ENCODE measurements at places on chromosomes 5 and 9.

GRCh38 chr5:151155775-151156506, 1.6 kb downstream of the ANXA6 start:
- DNase-seq = peak; percentile 23

DNA sequence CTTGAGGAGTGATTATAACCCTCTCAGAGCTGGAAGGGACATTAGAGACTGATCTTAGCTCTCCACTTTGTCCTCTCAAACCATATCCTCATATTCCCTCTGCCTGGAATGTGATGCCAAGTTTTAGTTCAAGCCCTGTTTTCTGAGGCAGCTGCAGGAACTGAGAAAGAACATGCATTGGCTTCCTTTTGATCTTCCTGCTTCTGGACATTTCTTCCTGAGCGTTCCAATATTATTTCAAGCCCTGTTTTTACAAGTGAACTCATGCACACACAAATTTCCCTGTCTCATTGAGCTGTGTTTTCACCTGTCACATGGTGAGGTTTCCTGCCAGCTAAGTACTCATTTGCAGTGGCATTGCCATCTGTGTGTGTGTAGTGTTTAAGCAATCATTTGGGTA, 17.0 kb downstream of the FOCAD start:
- no peak for DNase-seq

- no peak for DNase-seq
These were observed 84.0 kb upstream of the NEURL1B start for GRCh38 chr5:172556971-172557461.

DNA sequence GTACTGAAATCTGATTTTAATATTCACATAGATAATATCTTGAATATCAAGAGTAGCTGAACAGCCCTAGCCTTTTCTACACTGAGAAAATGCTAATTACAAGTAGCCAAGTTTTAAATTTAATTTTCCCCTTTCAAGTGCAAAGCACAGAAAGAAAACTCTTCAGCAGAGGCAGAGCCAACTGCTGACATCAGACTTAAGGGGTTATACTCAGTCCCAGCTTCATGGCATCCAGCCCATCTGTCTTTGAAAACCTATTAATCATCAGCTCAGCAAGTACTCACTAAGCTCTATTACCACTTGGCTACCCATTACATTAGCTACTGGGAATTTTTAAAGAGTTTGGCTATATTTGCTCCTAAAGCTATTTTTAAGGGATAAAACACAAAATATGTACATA, 220.5 kb downstream of the SLC12A2 start:
- no peak for DNase-seq

DNA sequence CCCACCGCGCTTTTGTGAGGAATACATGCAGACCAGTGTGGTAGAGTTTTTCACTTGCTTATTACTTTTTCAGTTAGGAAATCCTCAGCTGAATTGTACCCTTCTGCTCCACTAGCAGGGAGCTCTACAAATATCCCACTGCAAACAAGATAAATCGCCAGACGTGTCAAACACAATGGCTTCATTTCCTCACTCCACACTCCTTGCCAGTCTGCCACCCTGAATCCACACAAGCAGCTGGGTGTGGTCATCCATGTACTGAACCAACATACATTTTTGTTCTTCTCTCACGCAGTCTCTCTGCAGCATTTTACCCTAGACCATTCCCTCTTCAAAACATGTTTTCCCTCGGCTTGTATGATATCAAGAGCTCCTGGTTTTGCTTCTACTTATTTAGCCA, 3.7 kb upstream of the ROR2 start:
- no peak for DNase-seq

- DNase-seq = no peak
These were observed 120.5 kb upstream of the IRX4 start for GRCh38 chr5:2003206-2003605.

DNA sequence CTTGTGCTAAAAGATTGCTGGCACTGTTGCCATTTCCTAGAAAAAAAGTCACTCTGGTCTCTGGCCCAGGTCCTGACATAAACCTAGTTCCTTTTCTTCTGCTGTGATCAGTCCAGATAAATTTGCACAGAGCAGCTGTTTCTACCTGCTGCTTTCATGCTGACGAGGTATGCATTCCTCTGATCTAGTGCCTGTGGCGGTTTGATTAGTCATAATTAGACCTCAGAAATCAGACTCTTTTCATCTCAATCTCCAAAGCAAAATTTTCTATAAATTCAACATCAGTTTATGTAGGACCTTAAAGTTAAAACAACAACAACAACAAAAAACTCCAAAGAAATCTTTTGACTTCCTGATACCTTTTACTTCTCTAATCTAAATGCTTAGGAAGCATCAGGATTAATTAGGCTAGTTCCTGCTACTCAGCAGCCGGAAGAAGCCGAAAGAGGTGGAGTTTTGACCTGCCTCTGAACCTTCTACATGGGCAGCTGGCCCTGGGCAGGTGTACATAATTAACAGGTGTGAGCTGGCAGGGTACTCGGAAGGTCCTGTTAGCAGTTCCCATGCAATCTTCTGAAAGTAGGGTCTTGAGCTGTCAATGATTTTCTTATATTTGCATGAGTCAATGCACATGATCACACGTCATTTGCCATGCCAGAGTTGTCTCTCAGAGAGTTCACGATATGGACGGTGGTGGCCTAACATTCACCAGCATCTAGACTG, 83.3 kb upstream of the CCDC112 start:
- no peak for DNase-seq

GRCh38 chr9:71704796-71705195, 63.5 kb downstream of the CEMIP2 start:
- DNase-seq = no peak

- no peak for DNase-seq
These were observed 101.7 kb downstream of the CDH18 start for GRCh38 chr5:19886123-19886917.

- peak; percentile 90 for DNase-seq
These were observed 2.0 kb upstream of the MAT2B start for GRCh38 chr5:163503106-163504078.

DNA sequence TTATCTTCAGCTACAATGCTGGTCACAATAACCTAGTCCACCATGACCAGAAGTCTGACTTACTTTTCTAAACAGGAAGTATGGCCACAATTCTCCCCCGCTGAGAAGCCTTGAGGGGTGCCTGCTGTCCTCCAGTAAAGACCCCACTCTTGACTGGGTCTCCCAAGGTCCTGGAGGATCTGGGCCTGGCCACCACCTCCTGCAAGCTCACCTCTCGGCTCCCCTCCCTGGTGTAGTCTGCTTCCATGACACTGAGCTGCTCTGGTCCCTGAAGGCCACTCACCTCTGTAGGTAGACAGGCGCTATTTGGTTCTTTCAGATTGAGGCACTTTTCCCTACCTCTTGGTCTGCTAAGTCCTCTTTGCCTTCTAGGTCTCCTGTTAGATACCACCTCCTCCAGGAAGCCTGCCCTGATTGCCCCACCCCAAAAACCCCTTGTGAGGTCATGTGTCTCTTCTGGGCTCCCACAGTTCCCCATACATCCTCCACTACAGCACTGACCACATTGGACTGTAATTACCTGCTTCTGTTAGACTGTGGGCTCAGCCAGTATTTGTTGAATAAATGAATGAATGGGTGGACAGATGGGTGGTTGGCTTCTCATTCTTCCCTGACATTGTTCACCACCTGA, 62.6 kb upstream of the IER5L start:
- DNase-seq = no peak

GRCh38 chr5:151098768-151099121, 17.9 kb upstream of the TNIP1 start:
- DNase-seq = no peak

DNA sequence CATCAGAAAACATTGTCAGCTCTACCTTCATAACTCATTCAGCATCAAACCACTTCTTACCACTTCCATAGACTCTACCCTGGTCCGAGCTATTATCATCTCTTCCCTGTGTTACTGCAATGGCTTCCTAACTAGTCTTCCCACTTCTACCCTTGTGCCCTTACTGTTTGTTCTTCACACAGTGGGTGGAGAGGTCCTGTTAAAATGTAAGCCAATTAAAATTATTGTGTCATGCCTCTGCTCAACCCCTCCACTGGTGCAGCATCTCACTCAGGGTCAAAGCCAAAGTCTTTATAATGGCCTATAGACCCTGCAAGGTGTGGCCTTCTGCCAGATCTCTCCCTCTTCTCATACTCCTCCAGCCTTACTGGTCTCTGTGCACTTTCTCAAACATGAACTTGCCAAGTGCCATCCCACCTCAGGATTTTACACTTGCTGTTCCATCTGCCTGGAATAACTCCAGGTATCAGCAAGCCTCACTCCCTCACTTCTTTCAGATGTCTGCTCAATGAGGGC, 22.8 kb upstream of the ARAP3 start:
- no peak for DNase-seq

DNA sequence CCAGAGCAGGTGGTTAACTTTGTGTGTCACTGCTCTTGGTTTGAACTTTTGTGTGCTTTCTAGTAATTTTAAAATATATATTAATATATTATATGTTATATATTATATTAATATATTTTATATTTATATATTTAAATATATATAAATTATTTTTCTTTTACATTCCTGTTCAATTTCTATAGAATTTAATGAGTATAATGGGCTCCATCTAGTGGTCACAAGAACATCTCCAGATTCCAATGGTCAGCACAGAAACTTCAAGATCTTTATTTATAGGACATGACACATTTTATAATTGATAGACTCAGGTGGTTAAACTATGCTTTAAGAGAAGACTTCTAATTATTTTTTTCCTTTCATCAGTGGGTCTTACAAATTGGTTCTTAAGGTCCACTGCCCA, 39.1 kb downstream of the COL23A1 start:
- peak; percentile 54 for DNase-seq

GRCh38 chr9:122346478-122347347, 24.1 kb upstream of the PTGS1 start:
- peak; percentile 53 for DNase-seq

GRCh38 chr5:32384621-32385020, 59.9 kb downstream of the ZFR start:
- DNase-seq = no peak

DNA sequence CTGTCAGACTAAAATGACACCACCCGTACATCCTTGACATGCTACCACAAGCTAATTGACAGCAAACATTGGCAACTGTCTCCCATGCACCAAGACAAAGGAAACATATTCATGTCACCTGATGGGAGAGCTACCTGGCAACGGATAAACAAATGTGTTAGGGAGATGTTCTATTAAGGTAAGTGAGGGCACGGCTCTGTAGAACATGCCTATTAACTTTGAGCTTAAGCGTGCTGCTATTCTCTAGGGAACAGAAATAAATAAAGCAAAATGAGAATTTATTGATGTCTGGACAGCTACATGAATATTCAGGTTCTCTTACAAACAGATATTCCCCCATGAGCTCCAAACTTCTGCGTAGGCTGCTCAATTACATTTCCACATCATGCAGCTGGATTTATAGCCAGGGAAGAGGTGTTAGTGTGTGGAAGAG, 361.4 kb upstream of the RFX3 start:
- DNase-seq = no peak

- no peak for DNase-seq
These were observed 154.4 kb downstream of the MACROH2A1 start for GRCh38 chr5:135244620-135245021.

- DNase-seq = no peak
These were observed 208.8 kb downstream of the NR3C1 start for GRCh38 chr5:143194713-143195112.

GRCh38 chr5:154334406-154335064, 111.3 kb upstream of the SAP30L start:
- DNase-seq = no peak

GRCh38 chr5:18314192-18314778, 680.0 kb downstream of the TAF11L14 start:
- DNase-seq = peak; percentile 35

- DNase-seq = no peak
These were observed 283.3 kb upstream of the TUT7 start for GRCh38 chr9:86637515-86637914.

- no peak for DNase-seq
These were observed 87.6 kb downstream of the BASP1 start for GRCh38 chr5:17305017-17305416.

DNA sequence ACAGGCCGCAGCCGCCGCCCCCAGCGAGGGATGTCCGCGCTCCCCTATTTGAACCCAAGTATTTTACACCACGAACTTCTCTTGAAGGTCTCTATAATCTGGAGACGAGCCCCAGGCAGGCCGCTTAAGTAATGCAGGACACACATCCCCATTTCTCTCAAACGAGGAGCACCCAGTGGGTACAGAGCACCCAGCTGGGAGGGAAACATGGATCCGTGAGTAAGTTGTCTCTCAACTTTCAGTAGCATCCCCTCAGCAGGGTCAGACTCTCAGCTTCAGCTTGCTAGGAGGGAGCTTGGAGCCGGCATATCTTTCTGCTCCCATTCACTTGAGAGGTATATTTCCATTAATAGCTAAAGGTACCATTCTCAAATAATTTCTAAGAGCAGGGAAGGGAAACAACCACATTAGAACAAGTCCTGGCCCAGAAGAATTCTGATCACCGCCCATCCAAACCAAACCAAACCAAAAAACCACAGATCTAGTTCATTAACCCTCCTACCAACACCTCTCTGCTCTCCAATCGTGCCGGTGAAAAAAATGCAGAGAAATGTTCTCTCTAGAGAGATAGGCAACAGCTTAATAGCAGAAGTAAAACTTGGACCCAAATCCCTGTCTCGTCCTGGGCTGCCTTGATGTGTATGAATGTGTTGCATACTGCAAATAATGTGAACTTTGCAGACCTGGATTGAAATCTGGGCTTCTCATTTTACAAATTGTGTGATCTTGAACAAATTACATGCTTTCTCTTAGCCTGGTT, 910 bp downstream of the TDRD7 start:
- peak; percentile 18 for DNase-seq

DNA sequence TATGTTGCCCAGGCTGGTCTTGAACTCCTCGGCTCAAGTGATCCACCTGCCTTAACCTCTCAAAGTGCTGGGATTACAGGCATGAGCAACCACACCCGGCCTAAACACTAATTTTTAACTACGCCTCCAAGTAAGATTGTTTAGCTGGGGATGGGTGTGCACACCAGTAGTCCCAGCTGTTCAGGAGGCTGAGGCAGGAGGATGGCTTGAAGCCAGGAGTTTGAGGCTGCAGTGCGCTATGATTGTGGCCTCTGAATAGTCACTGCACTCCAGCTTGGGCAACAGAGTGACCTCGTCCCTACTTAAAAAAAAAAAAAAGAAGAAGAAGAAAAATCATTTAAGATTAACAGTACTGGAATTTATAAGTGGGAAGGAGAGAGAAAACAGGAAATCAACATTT, 90.8 kb upstream of the NR5A1 start:
- DNase-seq = no peak

DNA sequence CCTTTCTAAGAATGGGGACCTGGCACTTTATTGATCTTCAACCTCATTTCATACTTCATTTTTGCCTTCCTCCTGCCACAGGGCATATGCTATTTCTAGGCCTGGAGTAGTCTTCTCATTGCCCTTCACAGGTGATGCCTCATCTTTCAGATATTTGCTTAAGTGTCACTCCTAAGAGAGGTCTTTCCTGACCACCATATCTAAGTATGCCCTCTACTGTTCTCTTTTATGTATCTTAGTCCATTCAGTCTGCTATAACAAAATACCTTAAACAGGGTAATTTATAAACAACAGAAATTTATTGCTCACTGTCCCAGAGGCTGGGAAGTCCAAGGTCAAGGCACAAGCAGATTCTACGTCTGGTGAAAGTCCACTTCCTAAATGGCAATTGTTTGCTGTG, 99.1 kb downstream of the ADAMTS6 start:
- DNase-seq = no peak
